ENCODE measurements at places on chromosomes 5 and 9. TPM values are rescaled to one million over a fixed set of nuclear protein-coding genes. Genes with fewer than 3 reads are reported as not detected.

DNA sequence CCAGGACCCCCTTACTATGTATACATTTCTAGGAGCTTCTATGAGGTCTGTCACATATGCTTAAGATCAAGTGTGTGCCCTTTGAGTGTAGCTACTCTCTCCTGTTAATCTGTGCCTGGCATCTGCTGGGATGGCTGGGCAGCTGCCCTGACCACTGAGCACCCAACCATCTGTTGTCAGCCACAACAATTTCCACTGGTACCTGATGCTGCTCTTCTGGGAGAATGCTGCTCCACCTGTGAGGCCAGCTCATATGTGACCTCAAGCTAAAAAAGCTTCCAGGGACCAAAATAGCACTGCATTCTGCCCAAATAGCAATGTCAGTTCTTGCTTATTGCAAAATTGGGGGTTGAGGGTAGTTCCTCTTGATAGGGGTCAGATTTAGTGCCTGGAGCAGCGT lies 595.6 kb downstream of the RAB3C start:
- DNase-seq = no peak

- DNase-seq = no peak
These were observed 227.7 kb downstream of the RFK start for GRCh38 chr9:76166526-76166925.

GRCh38 chr5:34021334-34021733 lies 13.5 kb upstream of the AMACR start:
- no peak for DNase-seq

The PCDHAC2 gene
- total RNA-seq = 1.5 TPM

Measured in H4 (cell line).